Sigmoid colon (tissue), 7 donors: ENCODE measurements at places on chromosomes 3 and 15.

GRCh38 chr3:41602121-41602520 is 359.8 kb downstream of the ULK4 start:
- no peak for DNase-seq

DNA sequence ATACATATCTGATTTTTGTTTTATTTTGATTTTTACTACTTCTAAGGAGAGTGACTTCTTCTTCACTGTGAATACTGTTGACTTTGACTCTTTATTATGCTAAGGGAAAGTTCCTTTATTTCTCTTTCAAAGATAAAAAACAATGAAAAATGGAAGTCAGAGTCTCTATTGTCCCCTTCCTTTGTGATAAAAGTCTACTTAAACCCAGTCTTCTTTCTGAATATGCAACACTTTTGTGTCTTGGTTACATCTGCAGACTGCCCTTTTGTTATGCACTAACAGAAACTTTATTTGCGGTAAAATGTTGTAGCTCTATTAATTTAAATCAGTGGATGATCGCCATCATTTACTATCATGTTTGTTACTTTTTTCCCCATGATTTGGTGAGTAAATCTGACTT is 13.2 kb downstream of the PARP15 start:
- DNase-seq, result no peak

GRCh38 chr15:99324700-99325099 is 73.4 kb downstream of the LRRC28 start:
- DNase-seq, result no peak

DNA sequence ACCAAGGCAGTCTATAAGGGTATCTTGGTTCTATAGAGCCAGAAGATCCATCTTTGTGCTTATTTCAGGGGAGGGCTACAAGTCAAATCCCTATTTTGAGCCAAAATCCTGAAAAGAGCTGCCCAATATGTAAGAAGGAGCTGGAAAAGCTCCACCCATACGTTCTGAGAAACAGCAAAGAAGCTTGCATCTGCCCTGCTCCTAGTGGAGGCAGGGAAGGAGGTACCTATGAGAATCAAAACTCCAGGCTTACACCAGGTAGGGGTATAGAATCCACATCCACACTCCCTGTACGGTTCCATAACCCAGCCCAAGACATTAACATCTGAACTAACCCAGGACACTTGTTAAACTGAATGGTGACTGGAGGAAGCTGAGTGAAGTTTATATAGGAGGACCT is 30.0 kb downstream of the PHC3 start:
- DNase-seq, result no peak

- no peak for DNase-seq
Measured at GRCh38 chr3:99854756-99855298, 37.2 kb downstream of the CMSS1 start.
